ENCODE measurements at places on chromosomes 2 and 18. TPM values are rescaled to one million over a fixed set of nuclear protein-coding genes. Genes with fewer than 3 reads are reported as not detected.
A peak's percentile ranks its signal among the peaks of the same experiment; 100 is the strongest.

- peak overlapping the region; percentile 75 for H3K27ac ChIP-seq
- DNase-seq: peak; percentile 64
- peaks cover 29% of the 10 kb centered on the region for H3K36me3 ChIP-seq
These were observed 133.5 kb downstream of the SPTBN1 start for GRCh38 chr2:54589340-54590215.

DNA sequence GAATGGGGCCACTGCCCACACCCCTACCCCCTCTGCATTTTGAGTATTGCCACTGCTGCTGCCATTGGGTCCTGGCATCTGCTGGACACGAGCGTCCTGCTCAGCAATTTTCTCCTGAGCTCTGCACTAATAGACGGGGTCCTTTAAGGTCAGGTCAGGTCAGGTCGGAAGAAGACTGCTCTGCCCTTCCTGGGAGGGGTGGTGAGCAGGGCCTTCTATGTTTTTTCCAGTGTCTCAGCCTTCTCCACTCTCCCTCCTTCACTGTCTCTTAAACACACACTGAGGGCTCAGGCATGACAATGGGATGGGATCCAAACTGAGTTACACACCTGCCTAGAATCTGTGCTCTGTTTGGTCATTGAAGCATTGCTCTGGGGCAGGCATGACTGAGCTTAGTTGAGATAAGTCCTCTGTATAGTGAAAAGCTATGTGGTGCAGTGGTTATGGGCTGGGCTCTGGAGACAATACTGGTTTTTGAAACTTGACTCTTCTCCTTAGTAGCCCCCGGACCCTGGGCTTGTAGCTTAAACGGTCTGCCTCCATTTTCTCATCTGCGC is 10.6 kb downstream of the MYO1B start:
- H3K27ac ChIP-seq: no peak overlapping the region
- no peak for DNase-seq
- H3K27me3 ChIP-seq: no peaks in the 10 kb centered on the region
- no peak overlapping the region for H3K4me3 ChIP-seq
- H3K4me1 ChIP-seq: peaks cover 59% of the 10 kb centered on the region
- no peaks in the 10 kb centered on the region for H3K36me3 ChIP-seq

GRCh38 chr2:189837326-189837725 is 53.1 kb downstream of the PMS1 start:
- no peaks in the 10 kb centered on the region for H3K4me1 ChIP-seq
- no peaks in the 10 kb centered on the region for H3K36me3 ChIP-seq
- DNase-seq: no peak
- H3K4me3 ChIP-seq: no peak overlapping the region
- no peaks in the 10 kb centered on the region for H3K27me3 ChIP-seq

DNA sequence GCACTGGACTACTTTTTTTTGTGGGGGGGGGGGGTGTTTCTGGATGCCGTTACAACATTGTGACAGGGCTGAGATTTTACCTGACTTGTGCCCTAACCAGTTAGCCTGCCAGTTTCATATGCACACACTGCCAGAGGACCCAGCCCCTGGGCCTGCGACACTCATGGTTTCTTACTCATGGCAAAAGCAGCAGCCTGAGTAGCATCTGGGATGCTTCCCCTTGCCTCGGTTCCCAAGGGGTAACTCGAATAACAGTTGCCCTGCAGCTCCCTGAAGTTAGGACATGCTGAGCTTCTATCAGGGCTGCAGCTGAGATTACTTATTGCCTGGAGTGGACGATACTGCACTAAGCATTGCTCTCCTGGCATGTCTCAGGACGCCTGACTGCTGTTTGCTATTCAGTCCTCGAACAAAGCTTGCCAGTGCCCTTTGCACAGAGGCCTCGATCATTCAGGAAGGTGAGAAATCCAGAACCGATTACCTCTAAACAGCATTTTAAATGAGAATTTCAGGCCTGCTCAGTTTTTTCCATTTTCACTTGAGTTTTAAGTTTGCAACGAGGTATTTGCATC is 47.9 kb downstream of the TRPM8 start:
- H3K27ac ChIP-seq: no peak overlapping the region
- no peaks in the 10 kb centered on the region for H3K36me3 ChIP-seq
- H3K4me3 ChIP-seq: no peak overlapping the region
- H3K27me3 ChIP-seq: no peaks in the 10 kb centered on the region

- no peaks in the 10 kb centered on the region for H3K36me3 ChIP-seq
- no peaks in the 10 kb centered on the region for H3K27me3 ChIP-seq
- H3K4me1 ChIP-seq: no peaks in the 10 kb centered on the region
- DNase-seq: no peak
- H3K4me3 ChIP-seq: no peak overlapping the region
These were observed 41.5 kb upstream of the CHST9 start for GRCh38 chr18:27226556-27227075.

Gene FER1L5
- 0.07 TPM for total RNA-seq

- H3K36me3 ChIP-seq: no peaks in the 10 kb centered on the region
- peaks cover 19% of the 10 kb centered on the region for H3K4me1 ChIP-seq
- peak overlapping the region; percentile 70 for H3K27ac ChIP-seq
- H3K27me3 ChIP-seq: no peaks in the 10 kb centered on the region
- DNase-seq: no peak
- H3K4me3 ChIP-seq: no peak overlapping the region
These were observed 28.1 kb downstream of the ARHGAP25 start for GRCh38 chr2:68762665-68763064.

DNA sequence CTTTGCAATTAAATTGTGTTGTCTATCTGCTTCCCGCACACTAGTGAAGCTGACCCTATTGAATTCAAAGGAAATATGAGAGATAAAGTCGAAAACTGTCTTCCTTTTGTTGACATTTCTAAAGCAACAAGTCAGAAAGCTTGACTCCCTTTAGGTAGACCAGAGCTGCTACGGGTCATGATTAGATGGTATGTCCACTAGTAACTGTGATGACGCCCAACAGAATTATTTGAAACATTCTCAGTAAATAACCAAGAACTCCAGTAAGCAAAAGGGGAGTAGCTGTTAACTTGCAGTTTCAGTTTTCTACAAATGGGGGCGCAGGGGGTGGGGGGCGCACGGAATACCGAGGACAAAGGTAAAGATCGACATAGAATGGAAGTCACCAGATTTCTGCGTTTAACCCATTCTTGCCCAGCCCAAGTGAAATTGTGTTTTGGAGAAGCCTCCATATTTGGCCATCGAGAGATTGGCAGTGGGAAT is 56.4 kb downstream of the CRIM1 start:
- DNase-seq: no peak
- H3K36me3 ChIP-seq: no peaks in the 10 kb centered on the region
- no peak overlapping the region for H3K4me3 ChIP-seq

GRCh38 chr18:59540780-59541179 is 156.4 kb downstream of the CCBE1 start:
- H3K36me3 ChIP-seq: no peaks in the 10 kb centered on the region
- H3K27ac ChIP-seq: no peak overlapping the region
- no peak for DNase-seq
- H3K27me3 ChIP-seq: no peaks in the 10 kb centered on the region

DNA sequence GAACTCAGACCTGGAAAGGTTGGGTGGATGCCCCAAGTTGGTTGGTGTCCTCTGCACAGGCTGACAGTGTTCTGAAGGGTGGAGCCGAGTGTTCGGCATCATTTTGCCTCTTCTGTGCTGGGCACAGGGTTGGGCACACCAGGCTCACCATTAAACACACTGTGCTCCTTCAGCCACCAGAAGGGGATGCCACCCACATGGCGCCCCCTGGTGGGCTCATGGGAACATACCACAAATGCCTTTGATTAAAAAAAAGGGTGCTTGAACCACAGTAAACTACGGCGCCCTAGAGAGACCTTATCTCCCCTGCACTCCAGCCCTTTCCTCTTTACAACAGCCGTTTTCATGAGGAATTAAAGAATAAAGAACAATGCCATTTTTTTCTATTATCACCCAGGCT is 89.4 kb downstream of the CELF4 start:
- no peak overlapping the region for H3K4me3 ChIP-seq
- no peaks in the 10 kb centered on the region for H3K36me3 ChIP-seq
- H3K4me1 ChIP-seq: no peaks in the 10 kb centered on the region
